Neural crest cell (in vitro differentiated cells): ENCODE measurements at places on chromosomes 1 and 21.

- no peak for DNase-seq
These were observed 166.0 kb downstream of the COL11A1 start for GRCh38 chr1:102942324-102942723.

DNA sequence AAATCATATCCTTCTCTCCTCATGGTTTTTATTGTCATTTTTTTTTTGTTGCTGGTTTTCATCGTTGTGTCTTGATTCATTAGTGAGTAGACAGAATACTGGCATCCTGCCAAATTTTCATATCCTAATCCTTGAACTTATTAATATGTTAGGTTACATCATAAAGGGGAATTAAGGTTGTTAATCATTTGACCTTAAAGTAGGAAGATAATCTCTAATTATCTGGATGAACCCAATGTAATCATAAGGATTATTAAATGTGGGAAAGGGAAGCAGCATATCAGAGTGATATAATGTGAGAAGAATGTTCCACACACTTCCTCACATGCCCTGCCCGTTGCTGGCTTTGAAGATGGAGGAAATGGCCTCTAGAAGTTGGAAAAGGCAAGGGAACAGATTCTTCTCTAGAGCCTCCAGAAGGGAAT lies 299.7 kb downstream of the HMCN1 start:
- DNase-seq = no peak

GRCh38 chr1:91697861-91698260 lies 188.1 kb downstream of the TGFBR3 start:
- DNase-seq = no peak

GRCh38 chr1:192516776-192517297 lies 58.7 kb upstream of the RGS1 start:
- no peak for DNase-seq

GRCh38 chr1:81556968-81557367 lies 243.8 kb upstream of the ADGRL2 start:
- no peak for DNase-seq

DNA sequence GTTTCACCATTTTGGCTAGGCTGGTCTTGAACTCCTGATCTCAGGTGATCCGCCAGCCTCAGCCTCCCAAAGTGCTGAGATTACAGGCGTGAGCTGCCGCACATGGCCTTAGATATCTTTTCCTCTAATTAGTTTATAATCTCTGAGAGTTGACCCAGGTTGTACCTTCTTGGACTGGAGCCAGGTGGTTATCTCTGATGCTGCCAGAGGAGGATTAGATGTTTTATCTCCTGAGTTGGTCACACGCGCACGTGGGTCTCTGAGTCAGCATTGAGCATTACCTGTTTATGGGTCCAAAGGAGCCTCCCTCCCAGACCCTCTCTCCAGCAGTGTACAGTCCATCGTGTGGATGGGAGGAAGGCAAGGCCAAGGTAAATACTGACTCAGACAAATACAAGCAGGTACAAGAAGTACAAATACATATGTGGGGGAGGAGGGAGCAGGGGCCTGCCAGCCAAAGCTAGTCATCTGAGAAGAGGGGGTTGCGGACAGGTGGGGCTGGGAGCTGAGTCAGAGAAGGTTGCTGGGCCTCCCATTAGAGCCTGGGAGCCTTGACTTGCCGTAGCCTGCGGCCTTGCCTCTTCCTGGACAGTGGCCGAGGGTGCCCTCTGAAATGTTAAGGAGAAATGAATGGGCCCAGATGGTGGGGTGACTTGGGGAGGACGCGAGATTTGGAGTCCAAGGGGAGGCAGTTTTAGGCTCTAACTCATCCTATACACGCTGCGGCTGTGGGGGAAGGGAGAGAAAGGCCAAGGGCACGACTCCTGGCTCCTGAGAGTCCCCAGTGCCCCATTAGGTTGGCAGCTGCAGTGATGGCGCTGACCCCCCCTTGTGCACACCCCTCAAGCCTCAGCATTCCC lies 13.1 kb downstream of the IL6R start:
- no peak for DNase-seq

- no peak for DNase-seq
These were observed 149.3 kb upstream of the KIAA0040 start for GRCh38 chr1:175341631-175342429.

GRCh38 chr1:202692959-202693555 lies 17.2 kb downstream of the SYT2 start:
- DNase-seq = peak; percentile 89

- DNase-seq = no peak
These were observed at the start of gene ANXA9 for GRCh38 chr1:150981805-150982712. Gene ANXA9 (plus strand): TSS chr1:150982292. CDS start chr1:150983106, 814 bp downstream.

DNA sequence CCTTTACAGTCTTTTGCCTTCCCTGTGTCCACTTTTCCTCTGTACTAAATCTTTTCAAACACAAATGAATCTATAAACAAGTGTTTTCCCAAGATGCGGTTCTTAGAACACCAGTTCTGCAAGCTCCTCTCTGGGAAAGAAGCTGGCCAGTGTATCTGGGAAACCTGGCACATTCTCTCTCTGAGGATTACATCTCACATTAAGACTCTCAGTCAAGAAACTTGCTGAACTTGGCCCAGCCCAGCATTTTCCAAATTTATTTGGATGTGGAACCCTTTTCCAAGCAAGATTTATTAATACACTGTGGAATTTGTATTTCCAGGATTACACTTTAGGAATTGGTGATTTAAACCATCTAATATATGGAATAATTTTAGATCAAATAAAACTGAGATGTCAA lies 105.7 kb downstream of the ZNF281 start:
- no peak for DNase-seq

GRCh38 chr1:154669464-154670282 lies 61.7 kb upstream of the ADAR start:
- DNase-seq = peak; percentile 57

DNA sequence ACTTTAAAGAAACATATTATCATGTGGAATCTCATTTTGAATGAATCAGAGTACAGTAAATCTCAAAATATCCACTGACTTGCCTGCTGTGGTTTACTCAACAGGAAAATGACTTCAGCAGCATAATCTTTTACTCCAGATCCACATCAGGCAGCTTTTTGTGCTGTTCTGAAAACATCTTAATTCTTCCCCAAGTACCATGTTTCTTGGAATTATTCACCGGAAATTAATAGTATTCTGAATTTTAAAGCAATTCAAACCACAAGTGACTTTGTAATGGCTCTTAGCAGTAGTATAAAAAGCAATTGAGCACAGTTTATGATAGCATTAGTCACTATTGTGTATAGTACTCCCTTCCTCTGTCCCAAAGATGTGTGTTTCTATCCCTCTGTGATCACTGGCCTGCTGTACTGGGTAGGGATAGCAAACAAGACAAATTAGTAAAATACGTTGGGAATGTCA lies 64.2 kb upstream of the ERRFI1 start:
- no peak for DNase-seq

DNA sequence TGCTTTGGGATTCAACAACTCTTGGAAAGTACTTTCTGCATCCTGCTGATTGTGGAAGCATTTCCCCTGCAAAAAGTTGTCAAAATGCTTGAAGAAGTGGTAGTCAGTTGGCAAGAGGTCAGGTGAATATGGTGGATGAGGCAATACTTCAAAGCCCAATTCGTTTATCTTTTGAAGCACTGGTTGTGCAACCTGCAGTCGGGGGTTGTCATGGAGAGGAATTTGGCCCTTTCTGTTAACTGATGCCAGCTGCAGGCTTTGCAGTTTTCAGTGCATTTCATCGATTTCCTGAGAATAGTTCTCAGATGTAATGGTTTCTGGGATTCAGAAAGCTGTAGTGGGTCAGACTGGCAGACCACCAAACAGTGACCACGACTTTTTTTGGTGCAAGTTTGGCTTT lies 47.6 kb upstream of the GJA5 start:
- no peak for DNase-seq

GRCh38 chr1:41028034-41028642 lies 6.6 kb upstream of the SLFNL1 start:
- DNase-seq = no peak

GRCh38 chr21:32765058-32765457 lies 6.5 kb downstream of the PAXBP1 start:
- DNase-seq = no peak

GRCh38 chr1:117654493-117655219 lies 48.8 kb downstream of the TENT5C start:
- DNase-seq = no peak

DNA sequence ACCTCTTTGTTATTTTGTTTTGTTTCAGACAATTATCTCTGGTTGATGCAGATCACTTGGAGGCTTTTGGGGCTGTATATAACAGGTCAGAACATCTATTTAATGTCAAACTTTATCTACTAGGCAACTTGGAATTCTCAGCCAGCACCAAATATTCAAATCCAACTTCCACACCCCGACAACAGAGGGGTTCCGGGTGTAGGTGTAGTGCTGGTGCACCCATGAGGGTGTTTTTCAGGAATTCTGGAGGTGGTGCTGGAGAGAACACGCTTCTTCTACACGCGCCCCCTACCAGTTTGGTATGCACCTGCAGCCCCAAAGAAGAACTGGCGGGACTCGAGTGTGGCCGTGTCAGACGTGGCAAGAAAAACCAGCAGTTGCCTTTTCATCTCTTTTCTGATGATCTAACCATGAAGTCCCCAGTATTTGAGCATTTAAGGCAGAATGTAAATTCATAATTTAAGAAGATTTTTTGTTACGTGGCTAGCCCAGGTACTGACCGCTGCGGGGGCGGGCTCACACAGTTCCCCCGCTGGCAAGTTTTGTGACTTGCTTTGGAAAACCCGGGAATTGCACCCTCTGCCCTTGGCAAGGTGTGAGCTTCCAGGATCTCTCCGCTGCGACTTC lies 462 bp upstream of the TLCD4 start:
- DNase-seq = peak; percentile 65

DNA sequence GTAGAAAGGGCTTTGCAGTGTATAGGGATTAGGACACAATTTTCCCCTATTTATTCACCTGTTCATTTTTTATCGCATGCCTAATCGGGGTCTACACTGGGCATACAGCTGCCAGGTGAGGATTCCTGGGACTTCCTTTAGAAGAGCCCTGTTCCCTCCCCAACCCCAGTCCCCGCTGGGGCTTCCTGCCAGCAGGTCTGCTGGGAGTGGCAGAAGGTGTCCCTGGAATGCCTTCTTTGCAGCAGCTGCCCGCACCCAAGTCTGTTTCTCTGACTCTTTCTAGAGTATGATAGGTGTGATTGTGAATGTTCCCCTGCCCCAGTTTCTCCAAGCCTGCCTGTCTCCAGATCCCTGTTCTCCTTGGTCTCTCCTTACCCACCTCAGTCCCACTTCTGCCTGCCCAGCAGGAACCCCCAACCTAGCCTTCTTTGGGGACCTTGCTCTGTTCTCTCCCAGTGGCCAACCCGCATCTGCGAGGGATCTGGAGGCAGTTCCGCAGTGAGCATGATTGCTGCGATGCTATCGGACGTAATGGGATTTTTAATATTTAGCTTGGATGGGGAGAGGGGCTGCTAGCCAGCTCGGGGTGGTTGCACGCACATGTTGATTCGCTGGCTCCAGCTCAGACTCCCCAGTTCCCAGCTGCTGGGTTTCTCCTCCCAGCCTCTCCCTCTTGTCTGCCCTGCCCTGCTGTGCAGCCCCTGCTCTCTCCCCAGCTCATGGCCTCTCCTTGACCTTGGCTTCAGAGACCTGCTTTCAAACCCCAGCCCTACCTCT lies 79.8 kb downstream of the EPHB2 start:
- no peak for DNase-seq

GRCh38 chr1:237786066-237786719 lies 104.5 kb downstream of the ZP4 start:
- no peak for DNase-seq

DNA sequence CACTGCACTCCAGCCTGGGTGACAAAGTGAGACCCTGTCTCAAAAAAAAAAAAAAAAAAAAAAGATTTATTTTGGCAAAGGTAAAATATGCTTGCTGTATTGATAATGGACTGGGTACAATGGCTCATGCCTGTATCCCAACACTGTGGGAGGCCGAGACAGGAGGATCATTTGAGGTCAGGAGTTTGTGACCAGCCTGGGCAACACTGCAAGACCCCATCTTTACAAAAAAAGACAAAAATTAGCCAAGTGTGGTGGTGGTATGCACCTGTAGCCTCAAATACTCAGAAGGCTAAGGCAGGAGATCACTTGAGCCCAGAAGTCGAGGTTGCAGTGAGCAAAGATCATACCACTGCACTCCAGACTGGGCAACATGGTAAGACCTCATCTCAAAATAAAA lies 6.3 kb downstream of the SF3A3 start:
- DNase-seq = no peak

- DNase-seq = no peak
These were observed 43.9 kb downstream of the UBE2G2 start for GRCh38 chr21:44757731-44758130.

GRCh38 chr1:218743861-218744505 lies 398.8 kb downstream of the TGFB2 start:
- DNase-seq = no peak

DNA sequence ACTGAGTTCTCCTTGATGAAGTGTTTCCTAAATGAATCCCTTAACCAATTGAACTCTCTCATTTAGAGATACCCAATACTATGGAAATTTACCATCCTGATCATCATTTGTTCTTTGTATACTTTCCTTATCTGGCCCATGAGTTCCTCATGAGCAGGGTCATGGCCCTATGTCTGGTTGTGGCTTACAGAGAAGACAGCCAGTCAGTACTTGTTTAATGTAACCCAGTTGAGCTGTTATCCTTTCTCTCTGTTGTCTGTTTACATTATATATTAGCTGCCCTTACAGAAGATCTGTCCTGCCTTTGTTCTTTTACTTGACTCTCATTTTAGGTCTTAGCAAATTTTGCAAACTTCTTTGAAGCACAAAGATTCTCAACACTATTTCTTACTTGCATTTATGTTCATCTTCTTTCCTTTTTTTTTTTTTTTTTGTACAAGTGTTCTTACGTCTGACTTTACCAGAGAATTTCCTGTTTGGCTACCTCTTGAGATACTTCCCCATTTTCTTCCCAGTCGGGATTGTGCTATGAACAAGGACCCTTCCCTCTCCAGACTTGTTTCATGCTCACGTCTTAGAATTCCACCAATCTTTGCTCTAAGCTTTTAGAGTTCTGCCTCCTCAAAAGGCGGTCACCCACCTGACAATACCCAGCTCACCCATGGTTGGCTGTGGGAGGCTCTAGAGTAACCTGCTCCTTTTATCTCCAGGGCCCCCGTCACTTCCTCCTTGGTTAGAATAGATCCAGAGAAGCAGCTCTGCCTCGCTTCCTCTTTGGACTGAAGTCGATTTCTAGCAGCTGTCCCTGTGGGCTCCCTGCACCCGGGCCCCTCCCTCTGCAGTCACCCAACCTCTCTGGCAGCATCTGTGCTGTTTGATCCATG lies 53.6 kb upstream of the RUNX1 start:
- DNase-seq = no peak

- DNase-seq = no peak
These were observed 23.4 kb downstream of the PLEKHO1 start for GRCh38 chr1:150173141-150173585.

- DNase-seq = no peak
These were observed 40.7 kb downstream of the TRAPPC10 start for GRCh38 chr21:44052830-44053226.
